ENCODE measurements at places on chromosomes 7 and 10.

DNA sequence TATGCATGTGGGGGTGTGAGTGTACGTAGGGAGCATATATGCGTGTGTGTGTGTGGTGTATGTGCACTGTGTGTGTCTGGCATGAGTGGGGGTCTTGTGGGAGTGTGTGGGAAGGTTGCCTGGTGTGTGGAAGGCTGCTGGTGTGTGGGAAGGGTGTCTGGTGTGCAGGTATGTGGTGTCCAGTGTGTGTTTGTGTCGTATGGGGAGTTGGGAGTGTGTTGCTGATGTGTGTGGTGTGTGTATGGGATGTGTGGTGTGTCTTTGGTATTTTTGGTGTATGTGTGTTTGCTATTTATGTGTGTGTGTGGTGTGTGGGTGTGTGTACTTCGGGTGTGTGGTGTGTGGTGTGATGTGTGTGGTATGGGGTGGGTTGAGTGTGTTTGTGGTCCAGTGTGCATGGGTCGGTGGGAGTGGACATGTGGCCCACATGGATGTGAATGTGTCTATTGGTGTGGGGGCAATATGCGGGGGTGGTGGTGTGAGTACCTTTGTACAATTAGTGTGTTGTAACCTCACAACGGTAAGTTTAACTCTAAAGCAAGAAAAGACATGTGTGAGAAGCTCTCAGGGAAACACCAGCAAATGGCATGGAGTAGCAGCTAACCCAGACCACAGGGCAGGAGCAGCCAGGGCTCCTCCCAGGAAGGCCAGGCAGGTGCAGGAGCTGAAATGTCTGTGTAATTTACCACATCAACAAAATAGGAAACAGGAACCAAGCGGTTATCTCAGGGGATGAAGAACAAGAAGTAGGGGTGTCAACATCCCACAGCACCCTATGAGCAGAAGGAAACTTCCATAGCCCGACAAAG, 11.9 kb downstream of the ANTXRL start:
- peak; percentile 1 for DNase-seq

DNA sequence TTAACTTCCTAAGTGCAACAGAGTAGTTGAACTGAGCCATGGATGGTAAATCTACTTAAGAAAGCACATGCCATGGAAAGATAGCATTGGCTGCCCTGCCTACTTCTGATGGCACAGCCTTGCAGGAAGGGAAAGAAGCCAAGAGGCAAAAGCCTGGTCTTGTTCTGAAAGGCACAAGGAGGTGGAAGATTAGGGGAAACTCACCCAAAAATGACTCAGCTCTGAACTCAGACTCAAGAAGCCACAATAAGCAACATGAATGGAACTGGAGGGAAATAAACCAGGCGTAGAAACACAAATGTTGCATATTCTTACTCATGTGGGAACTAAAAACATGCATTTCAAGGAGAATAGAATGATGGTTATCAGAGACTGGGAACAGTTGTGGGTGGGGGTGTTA, 20.8 kb upstream of the ALOX5 start:
- DNase-seq, result no peak

DNA sequence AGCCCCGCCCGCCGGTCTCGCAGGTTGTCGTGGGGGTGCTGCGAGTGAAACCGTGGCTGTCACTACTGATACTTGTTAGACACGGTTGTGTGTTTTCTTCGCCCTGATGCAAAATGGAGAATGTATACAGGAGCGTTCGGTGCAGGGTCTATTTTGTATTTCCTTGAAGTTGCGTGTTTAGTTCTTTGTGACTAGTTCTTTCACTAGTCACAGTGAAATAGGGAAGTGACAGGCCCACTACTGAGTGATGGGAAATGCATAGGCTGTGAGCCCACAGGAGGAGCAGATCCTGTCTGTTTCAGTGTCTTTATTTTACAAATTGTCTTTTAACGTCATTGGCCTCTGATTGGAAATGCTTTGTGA, 675 bp downstream of the ABRAXAS2 start:
- DNase-seq, result no peak

DNA sequence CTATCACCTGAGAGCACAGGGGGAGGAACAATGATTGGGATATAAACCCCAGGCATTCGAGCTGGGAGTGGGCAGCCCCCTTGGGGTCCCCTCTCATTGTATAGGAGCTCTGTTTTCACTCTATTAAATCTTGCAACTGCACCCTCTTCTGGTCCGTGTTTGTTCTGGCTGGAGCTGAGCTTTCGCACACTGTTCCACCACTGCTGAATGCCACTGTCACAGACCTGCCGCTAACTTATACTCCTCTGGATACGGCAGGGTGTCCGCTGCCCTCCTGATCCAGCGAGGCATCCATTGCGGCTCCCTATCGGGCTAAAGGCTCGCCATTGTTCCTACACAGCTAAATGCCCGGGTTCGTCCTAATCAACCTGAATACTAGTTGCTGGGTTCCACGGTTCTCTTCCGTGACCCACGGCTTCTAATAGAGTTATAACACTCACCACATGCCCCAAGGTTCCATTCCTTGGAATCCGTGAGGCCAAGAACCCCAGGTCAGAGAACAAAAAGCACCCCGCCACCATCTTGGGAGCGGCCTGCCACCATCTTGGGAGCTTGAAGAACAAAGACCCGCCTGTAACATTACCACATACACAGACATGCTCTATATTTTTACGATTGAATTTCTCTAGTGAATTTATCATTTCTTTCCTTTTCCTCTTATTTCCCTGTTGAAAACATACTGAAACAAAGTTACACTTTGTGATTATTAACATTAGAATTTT, 9.0 kb downstream of the ZWINT start:
- DNase-seq, result no peak

DNA sequence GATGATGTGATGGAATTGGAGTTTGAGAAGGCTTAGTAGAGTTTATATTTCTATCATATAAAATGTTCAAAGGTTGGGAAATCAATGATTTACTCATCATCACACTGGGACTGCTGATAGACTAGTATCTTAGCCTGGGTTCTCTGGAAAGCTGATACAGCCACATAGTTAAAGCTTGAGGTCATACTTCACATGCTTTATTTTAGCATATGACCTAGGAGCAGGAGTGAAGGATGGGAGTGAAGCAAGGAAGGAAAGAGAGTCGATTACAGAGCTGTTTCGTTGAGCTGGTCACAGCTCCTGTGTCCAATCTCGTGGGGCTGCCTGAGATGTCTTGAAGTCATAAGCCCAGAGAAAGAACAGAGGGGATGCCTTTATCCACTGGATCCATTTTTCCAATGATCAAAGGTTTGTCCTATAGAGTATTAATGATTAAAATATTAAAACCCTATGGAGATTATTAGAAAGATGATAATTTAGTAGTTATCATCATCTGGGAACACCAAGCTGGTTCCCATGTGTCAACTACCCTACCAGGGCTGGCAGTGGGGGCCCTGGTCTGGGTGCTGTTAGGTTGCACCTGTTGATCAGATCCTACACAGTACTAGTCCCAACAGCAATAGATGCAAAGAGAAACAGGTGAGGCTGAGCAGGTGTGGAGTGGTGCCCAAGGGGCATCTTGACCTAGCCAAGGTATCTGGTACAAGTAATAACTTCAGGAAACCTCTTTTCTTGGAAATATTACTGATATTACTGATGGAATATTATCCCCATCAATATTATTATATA, 77.8 kb downstream of the BAMBI start:
- DNase-seq, result no peak

DNA sequence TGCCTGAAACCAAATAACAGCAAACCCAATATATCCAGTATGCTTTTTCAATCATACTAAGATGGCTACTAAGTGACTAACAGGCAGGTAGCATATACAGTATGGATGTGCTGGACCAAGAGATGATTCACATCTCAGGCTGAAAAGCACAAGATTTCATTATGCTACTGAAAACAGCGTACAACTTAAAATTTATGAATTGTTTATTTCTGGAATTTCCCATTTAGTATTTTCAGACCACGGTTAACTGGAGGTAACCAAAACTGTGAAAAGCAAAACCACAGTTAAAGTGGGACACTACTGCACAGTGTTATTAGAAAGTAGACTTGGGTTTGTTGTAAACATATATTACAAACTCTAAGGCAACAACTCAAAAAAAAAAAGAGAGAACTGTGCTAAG, 91.5 kb downstream of the KMT2C start:
- no peak for DNase-seq

DNA sequence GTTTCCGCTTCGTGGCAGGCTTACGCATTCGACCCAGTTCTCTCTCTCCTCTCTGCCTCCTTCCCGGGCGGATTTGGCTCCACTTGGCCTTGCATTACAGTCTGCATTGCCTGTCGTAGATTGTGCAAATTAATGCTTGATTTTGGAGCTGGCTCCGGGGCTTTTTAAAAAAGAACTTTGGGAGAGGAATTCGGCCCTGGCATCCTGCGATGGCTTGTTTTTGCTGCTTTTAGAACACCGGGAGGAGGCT, 767 bp downstream of the EIF4EBP2 start:
- no peak for DNase-seq

DNA sequence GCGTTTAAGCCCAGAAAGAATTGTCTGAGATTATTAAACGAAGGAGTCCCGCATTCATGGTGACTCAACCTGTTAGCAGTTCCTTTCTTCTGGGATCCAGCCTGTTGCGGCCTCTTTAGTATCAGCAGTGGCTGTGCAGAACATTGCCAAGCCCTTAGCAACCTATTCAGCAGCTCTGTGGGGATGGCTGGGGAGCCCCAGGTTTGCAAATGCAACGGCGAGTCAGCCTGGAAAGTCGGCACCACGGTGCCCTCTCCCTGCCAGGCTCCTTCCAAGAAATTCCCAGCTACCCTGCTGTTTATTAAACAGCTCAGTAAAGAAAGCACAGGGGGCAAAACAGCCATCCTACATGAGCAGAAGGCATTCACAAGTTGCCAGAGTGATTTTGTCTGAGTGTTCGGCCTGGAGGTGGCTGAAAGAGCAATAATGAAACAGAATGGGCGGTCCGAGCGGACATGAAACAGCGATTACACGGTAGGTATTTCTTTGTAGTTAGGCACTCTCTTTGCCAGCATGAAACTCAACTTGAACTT, 198.3 kb downstream of the BAMBI start:
- DNase-seq, result no peak

GRCh38 chr7:100171087-100171681, 2.8 kb upstream of the GAL3ST4 start:
- peak; percentile 30 for DNase-seq

DNA sequence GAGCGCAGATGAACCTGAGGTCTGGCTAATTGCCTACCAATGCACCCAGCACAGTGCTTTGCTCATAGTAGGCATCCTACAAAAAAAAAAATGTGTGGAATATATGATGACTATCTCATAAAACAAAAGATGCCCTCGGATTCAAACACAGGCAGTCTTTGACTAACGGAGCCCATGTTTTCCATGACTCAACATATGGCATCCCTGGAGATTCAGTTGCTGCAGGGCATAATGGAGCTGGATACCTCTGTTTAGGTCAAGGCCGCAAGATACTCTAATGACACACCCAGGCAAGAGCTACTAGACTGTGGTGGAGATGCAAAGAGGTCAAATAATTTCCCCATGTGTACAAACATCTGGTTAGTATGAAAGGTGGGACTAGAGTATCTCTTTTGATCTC, 16.3 kb downstream of the CUBN start:
- no peak for DNase-seq

DNA sequence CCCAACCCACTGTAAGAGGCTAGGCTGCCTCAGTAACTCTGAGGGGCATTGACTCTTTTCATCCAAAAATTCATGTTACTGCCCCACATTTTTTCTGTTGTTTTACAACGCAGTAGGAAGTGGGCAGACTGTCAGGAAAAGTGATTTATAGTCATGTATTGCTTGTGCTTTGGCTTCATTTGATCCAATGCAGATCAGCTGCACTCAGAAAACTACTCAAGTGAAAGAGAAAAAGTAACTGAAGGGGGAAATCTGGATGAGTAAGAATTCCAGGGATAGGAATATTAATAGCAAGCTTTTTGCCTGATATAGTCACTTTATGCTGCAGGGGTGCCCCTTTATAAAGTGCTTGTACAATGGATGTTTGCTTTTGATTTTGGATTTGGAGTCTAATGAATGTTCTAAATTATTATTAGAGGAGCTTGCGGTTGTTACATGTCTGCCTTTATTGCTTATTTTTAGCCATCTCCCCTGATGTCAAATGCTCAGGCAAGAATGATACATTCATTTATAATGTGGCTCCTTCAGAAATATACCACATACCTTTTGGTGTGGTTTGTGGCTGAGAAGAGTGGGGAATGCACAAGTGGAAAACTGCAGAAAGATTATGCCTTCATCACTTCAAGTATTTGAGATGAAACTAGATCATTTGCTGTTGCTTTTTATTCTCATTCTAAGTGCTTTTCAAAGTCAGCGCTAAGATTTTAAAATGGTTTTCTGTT, 86.1 kb downstream of the EGFR start:
- no peak for DNase-seq

DNA sequence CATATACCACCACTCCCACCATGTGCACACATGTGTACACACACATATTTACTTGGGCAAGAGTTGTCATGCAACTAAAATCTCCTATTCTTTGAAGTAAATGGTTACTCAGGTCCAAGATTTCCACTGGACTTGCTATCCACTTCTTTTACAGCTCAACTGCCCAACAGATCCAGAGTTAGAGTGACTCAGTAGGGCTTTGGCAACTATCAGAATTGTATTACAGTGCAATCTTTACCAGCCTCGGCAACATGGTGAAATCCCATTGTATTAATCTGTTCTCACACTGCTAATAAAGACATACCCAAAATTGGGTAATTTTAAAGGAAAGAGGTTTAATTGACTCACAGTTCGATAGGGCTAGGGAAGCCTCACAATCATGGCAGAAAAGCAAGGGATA, 51.9 kb upstream of the ABLIM1 start:
- no peak for DNase-seq

- DNase-seq, result no peak
Measured at GRCh38 chr7:115024276-115024675, 102.4 kb downstream of the MDFIC start.

DNA sequence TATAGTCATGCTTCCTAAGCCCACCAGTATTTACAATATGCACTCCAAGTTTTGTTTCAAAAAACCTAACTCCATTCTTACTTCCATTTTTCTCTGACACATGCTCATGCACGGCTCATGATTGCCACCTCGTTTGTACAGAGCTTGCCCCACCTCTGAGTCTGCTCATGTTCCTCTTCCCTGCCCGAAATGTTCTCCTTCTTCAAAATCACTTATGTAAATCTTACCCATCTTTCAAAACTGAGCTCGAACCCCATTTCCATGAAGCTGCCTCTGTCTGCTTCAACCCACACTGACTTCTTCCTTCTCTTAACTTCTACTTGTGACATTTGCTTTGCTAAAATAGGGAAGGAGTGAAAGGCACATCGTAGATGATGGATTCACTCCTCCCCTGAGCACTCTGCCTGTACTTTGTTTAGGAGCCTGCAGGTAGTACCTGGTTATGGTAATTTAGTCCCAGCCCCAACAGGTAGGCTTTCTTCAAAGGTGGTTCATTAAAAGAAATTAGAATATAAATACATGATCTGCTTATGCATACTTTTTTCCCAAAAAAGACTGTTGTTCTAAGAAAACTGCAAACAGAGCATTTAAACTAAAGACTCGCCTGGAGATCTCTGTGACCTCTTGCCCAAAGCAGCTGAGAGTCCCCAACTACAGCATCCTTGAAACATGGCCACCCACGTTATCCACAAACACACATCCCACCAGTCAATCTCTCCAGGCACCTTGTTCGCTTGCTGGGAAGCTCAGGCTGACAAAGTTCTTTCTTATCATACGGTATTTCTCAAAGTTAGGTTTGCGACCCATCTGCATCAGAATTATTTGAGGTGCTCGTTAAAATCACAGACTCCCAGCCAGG, 172.0 kb downstream of the DGKI start:
- DNase-seq, result no peak
